GM23338 (cell line): ENCODE measurements at places on chromosomes 5 and 9.

- no peak for DNase-seq
These were observed 18.9 kb downstream of the TCF7 start for GRCh38 chr5:134133188-134133994.

DNA sequence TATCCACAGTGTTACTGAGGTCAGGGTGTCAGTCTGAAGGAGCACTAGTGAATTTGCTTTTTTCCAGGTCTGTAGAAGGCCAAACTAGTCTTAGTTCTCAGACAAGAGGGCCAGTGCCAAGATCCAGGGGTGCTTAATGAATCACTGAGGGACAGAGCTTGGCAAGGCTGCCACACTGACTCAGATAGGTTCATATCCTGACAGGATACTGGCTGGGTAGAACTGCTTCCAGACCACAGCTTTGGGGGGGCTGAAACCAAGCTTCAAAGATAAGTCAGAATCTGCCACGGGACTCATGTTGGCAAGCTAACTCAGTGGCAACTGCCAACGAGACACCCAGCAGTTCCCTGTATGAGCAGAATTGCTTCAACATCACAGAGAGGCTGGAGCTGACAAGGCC lies 1125.4 kb downstream of the EFNA5 start:
- no peak for DNase-seq

GRCh38 chr9:93166699-93167098 lies 17.2 kb upstream of the WNK2 start:
- DNase-seq: no peak

DNA sequence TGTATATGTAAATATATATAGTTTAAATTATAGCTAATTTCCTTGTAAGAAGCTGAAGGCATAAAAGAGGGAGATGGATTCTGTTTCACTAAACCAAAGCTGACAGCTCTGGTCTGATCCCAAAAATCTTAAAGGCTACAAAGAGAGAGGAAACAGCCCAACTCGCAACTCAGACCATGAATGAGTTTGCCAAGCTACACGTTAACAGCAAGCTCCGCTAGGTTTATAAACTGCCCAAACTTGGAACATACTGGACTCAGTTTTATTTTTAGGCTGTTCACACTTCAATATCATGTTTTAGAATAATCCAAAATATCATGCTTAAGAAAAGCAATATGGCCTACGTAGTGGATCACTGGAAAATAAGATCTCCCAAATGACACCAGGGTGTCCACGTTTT lies 318.3 kb upstream of the RPS23 start:
- DNase-seq: no peak

DNA sequence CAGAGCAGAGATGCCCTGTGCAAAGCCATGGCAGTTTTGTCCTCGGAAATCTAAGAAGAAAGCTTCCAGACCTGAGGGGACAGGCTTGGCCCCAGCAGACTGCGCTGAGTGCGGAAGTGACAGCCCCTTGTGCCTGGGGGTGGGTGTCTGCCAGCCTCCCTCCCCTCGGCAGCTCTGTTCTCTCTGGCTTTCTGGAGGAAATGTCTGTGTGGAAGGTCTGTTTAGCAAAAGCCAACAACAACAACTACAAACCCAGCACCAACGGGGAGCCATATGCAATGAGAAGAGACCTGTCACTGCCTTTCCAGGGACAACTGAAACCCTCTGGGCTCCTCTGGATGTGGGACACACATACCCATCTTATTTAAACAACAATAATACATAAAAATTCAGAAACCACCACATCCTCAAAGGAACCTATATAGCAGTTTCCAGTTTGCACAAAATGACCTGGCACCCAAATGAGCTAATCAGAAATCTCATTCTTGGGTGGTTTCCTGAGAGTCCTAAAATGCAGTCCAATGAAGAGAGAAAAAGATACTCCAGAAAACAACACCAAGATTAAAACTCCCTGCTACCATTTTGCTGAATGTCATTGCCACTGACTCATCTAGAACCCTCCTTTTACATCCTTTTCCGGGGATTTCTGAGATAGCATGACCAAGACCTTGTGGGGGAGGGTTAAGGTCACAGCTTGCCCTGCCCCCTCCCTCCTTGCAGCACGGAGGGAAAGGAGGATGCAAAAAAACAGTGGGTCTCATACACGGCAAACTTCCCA lies 97.7 kb downstream of the AK8 start:
- no peak for DNase-seq

- no peak for DNase-seq
These were observed 1.5 kb upstream of the PCYOX1L start for GRCh38 chr5:149356391-149356790.

DNA sequence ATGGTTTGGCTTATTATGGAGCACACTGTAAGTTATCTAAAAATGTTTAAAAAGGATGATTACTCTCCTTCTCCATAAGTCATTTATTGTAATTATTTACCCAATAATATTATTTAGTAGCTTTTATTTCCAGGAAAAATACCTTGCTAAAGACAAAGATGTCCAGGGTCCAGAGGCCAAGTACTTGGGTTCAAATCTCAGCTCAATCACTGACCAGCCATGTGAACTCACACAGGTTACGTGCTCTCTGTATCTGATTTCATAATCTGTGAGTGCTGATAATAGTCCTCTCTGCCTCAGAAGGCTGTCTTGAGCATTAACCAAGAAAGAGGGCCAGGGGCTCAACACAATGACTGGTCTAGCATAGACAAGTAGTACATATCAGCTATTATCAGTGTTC lies 27.0 kb downstream of the ALDH1A1 start:
- no peak for DNase-seq

DNA sequence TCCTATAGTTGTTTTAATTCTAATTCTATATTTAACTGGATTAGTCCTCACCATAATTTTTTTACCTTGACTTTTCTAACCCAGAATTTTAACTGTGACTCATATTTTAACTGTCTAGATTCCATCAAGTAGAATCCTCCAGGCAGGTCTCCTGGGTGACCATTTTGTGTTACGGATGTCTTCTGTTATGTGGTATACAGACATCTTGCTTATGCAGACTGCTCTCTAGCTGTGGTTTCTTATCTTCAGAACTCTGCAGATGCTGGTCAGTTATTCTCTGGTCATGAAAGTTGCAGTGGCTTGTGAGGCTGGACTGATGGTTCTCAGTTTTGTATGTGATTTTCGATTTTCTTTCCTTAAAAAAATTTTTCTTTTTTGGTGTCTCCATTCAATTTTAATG lies 139.4 kb downstream of the ATG10 start:
- DNase-seq: no peak

DNA sequence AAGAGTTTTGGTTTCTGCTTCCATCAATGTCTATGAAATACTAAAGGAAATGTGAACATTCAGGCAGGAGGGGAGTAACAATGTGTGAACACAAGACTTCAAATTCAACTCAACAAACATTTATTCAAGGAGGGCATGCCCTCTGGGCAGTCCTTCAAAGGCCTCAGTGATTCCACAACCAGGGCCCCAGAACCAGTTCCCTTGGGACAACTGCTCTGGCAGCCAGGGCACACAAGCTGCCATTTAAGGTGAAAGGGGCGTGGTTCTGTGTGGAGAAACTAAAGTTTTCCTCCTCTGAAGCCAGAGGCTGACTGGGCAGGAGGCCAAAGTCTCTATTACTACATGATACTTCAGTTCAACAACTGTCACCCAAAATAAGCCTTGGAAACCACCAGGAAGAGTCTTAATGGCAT lies 3.2 kb downstream of the RBM18 start:
- no peak for DNase-seq

GRCh38 chr5:172156541-172156994 lies 31.5 kb downstream of the STK10 start:
- DNase-seq: no peak

DNA sequence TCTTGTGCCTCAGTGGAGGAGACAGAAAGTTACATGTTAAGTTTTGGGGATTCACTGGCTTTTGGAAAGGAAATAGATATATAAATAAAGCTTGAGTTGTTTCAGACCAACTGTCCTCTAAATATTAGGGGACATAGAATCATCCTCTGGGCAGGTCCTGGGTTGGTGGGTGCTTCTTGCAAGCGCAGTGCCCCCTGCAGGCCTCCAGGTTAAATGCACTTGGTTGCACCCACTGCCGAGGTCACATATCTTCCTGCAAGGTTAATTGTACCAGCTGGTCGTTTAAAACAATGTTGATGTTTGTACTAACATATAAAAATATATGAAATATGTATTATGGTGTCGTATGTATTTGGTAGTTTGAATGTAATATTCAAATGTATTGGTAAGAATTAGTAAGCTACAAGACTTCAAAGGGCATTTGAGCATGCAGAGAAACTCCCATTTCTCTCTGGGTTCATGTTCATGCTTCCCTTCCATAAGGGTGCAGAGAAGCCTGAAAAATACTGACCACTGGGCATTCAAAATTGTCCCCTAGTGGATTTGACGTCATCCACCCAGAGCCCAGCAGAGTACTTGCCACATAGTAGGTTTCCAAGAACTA lies 87.0 kb downstream of the ZNF618 start:
- peak; percentile 86 for DNase-seq

DNA sequence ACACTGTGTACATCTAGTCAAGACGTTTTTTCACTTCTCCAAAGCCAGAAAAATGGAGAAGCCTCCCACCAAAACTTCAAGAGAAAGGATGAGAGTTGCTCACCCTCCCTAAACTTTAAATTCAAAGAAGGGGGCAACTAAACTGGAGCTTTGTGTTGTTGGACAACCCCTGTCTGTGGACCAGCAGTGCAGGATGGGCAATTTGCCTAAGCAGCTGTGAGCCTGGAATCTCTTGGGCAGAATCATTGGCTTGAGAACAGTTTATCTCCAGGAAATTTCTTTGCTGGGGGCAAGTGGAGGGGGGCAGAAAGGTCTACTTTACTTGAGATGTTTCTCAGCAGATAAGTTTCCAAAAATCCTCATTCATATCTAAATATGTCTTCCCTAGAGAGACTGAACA lies 151.8 kb downstream of the MUSK start:
- DNase-seq: no peak
